ENCODE measurements at places on chromosomes 12 and 14. TPM values are rescaled to one million over a fixed set of nuclear protein-coding genes. Genes with fewer than 3 reads are reported as not detected.
A peak's percentile ranks its signal among the peaks of the same experiment; 100 is the strongest.

DNA sequence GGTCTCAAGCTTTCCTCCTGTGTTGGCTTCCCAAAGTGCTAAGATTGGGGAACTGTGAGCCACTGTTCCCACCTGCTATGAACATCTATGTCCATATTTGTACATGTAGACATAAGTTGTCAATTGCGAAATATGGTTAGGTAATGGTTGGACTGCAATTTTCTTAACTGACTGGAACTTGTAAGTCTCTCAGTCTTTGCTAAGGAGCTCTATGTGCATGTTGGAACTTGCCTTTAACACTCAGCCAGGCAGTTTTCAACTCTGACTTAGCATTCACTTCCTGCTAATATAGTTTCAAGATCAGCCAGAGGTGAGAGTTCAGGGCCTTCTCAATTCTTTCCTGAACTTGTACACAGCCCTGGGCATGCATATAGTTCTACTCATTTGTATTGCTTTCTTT lies 44.5 kb upstream of the EEA1 start:
- DNase-seq, result no peak

DNA sequence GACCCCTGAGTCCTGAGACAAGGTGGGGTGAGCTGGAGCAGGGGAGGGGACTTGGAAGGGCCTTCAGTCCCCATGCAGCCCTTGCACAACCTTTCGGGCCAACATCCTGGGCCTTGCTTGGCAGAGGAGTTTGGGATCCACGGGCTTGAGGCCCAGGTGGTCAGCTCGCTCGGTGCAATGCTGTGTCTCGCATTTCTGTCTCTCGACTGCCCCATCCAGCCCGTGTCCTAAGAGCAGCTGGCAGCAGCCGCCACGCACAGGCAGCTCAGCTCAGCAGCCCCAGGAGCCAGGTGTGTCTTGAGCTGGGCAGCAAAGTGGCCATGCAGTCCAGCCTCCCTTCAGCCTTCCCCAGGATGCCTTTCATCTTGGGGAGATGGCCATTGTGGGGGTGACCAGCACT lies 10.8 kb downstream of the PACS2 start:
- DNase-seq, result no peak

DNA sequence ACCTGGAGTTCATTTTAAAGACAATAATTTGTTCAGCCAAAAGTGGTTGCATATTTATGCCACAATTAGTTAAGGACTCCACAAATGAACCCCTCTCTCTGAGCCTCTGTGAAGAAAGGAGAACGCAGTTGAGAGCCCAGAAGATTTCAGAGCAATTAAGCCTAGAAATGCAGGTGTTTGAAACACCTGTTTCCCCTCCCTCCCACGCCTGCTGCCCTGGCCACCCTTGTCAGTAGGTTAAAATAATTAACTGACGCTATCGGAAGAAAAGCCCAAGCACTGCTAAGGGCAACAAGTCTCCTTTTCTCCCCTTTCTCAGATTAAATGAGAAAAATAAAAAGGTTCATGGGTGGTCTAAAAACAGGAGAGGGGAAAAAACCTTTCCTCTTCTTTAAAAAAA lies 99.2 kb downstream of the PPM1A start:
- no peak for DNase-seq

DNA sequence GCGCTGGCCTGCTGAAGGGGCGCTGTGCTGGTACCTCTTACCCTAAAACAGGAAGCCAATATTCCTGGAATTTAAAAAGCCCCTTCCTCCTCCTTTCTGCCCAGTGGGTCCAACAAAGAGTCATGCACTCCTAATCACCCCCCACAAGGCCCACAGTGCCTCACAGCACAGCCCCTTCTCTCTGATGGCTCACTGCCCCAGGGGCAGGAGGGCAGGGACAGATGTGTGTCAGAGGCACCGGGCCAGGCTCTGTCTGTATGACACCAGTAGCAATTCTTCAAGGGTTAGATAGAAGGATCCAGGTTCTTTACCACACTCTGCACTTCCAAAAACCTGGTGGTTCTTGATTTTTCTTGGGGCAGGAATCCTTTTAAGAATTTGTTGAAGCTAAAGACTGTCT lies 8.9 kb downstream of the MYH6 start:
- DNase-seq, result no peak

- no peak for DNase-seq
Observed at GRCh38 chr14:58749066-58749669, 111.4 kb downstream of the DACT1 start.

DNA sequence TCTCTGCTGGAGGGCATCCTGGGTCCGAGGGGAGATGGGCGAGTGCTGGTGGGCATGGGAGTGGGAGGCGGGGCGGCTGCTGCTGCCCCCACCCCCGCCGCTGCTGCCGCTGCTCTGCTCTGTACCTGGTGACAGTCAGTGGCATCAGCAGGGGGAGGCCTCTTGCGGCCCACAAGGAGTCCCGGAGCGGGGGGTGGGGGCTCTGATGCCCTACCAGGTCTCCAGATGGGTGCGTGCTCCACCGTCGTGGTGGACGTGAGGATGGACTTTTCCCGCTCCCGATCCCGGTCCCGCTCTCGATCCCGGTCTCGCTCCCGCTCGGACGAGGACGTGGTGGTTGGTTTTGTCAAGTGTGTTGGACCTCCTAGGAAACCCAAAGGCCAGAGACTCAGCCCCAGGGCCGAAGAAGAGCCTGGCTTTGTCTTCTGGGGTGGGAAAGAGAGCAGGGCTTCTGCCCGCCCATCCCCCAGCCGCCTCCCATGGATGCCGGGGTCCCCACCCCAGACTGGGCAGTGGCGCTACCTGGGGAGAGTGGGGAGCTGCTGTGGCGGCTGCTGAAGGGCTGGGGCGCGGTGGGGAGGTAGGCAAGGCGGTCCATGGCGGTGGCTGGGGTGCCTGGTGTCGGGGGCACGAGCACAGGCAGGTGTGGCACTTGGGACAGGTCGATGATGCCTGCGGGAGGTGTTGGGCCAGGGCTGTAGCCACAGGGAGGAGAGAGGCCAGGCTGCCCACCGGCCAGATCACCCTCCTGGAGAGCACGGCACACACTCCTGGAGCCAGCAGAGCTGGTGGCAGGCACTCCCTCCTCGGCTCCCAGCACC lies 45.4 kb downstream of the RFLNA start:
- no peak for DNase-seq

DNA sequence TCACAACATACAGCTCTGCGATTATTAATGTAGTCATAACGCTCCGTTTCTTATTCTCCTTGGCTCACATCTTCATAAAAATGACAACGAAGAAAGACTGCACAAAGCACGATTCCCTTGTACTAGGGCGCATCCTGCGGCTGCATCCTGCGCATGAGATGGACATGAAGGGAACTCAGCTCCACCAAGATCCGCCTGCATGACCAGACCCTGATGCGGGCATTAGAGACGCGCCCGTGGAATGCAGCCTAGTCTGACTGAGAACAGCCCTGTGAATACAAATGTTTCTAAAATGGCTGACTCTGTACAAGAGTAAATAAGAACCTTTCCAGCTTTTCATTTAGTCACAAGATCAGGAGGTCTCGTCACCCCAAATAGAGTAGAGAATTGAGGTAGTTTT lies 422.2 kb downstream of the NOVA1 start:
- DNase-seq, result no peak

DNA sequence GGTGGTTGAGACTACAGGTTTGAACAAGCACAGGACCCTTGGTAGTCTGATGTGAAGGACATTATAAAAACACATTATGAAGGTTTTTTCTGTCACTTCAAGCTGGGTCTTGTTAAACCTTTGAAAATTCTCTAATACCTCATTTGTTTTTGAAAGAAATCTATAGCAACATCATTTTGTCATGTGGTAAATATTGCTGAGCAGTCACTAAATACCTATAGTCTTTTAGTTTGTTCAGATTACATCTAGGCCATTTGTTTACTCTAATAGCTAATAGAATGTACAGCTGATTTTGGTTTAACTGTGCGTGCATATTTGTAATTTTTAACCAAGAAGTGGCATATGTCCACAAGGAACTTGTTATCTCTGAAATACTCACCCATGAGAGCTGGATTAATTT lies 2.9 kb downstream of the PPM1A start:
- DNase-seq, result no peak

- no peak for DNase-seq
Observed at GRCh38 chr12:64090047-64090446, 132.0 kb downstream of the KICS2 start.

DNA sequence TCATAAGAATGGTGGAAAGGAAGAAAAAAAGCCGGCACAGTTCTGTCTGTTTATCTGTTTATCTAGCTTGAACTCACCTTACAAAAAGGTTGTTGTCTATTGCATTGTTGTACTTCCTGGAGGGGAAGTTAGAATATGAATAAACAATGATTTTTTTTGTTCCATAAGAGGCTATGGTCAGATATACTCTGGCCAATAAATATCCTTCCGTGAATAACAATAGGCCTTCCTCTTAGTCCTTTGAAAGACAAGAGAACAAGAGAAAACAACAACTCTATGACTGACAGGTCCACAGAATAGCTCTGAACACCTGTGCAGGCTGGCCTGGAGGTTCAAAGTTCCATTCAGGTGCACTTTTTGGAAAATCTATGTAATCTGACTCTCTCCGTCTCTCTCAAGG lies 192.8 kb upstream of the KRR1 start:
- no peak for DNase-seq

GRCh38 chr12:124428136-124428791 lies 133.4 kb downstream of the RFLNA start:
- peak; percentile 93 for DNase-seq

GRCh38 chr12:65951697-65952096 lies 127.4 kb downstream of the HMGA2 start:
- no peak for DNase-seq

GRCh38 chr14:105944632-105945610 lies 418.5 kb downstream of the TMEM121 start:
- peak; percentile 65 for DNase-seq

DNA sequence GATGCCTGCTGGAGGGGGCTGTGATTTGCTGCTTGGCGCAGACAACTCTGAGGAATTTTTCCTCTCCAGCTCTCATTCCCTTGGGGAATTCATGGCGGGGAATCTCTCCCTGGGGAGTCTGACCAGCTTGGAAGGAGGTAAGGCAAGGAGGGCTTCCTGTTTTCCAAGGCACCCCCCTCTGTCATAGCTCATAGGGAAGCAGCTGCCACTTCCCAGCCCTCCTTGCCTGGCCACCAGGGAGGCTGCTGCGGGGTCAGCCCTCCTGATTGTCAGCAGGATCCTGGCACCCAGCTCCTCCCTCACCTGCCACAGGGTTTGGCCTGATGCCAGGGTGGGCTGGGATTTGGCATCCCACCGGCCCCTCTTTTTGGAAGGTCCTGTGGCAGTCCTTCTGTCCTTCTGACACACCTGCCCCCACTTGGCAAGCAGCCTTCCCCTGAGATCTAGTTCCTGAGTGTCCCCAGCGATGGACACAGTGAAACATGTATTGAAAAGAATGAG lies 74.9 kb downstream of the TSPAN9 start:
- DNase-seq, result no peak

DNA sequence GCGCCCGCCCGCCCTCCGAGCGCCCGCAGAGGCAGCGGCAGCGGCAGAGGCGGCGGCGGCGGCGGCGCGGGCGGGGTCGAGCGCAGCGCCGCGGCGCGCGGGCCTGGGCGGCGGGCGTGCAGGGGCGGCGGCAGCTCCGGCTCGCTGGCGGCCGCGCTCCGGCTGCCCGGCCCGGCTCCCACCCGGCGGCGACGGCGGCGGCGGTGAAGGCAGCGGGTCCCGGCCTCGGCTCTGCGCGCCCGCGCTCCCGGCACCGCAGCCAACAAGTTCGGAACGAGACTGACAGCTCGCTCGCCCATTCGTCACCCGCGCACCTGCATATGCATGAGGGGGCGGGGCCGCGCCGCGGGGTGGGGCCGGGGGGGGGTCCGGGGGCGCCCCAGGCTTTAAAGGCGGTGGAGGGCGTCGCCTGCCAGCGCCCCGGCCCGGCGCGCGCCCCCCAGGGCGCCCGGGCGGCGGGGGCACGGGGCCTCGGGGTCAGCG lies at the start of gene JAG2:
Gene JAG2 (minus strand): TSS at position 281 of the 483 bp plus-strand sequence. CDS start 356 bp downstream, outside the sequence.
- DNase-seq, result no peak

GRCh38 chr14:68295316-68295816 lies 475.8 kb downstream of the RAD51B start:
- DNase-seq, result no peak

DNA sequence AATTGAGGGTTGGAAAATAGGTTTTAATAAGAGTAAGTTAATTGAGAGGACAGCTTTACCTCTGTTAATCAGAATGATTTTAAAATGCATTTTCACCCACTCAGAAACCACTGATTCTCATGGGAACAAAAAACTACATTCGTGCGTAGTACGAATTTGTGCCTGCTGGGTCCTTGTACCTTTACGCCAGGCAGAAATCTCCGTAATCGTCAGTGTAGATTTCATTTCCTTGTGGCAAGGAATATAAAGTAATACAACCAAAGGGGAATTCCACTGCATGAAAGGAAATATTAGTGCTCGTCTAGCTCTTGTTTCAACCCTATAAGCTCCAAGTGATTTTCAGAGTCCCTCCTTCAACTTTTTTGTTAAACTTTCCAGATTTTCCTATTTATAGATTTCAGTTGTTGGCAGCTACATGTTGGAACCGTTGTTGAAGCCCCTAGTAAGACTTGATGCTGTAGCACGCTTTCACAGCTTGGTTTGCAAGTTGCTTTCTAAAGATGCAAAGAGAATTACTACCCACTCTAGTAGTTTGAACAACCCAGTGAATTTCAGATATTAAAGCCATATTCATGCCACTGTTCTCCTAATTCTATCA lies 90.6 kb downstream of the ETV6 start:
- no peak for DNase-seq

GRCh38 chr12:76881142-76881541 lies 2.3 kb upstream of the CSRP2 start:
- DNase-seq, result no peak

DNA sequence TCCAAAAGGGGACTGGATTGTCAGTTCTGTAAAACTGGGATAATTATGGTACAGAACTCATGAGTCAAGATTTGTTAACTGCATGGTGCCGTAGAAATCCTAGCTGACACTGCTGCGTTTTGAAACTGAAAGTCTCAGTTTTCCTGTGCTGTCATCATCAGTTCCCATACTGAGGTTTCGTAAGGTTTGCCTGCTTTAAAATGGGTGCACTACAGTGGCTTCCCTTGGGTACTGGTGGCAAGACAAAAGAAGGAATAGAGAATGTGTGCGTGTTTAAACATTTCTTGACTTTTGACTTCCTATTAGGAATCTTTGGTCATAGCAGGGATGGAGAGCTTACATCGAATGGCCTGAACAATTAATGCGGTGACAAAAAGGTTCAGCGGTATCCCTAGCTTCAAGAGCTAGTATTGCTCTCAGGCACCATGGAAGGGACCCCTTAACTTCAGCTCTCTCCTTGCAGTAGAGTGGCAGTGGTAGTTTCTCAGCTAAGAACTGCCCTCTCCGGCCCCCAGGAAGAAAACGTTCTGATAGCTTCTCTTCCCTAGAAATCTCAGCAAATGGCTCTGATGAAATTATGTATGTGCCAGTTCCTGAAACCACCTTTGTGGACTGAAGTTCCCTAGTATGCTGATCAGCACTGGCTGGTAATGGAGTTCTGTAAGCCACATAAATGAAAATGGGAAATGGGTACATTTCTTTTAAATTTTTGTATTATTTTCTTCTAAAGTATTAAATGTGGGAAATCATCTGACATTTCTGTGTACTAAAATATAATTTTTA lies 28.9 kb downstream of the ANO6 start:
- DNase-seq, result no peak

- DNase-seq, result no peak
Observed at GRCh38 chr12:90064852-90065801, 356.5 kb upstream of the ATP2B1 start.

- DNase-seq, result no peak
Observed at GRCh38 chr14:23725528-23725927, 89.4 kb downstream of the DHRS2 start.

Gene GXYLT1
- 0.92 TPM for polyA plus RNA-seq

Gene CS
- 139 TPM for polyA plus RNA-seq

Gene NGB
- polyA plus RNA-seq, result 1.9 TPM

Gene GPD1
- 3.6 TPM for polyA plus RNA-seq

Gene NCAPD2
- polyA plus RNA-seq, result 13.6 TPM

Gene RNFT2
- polyA plus RNA-seq, result 0.46 TPM

Gene CMAS
- polyA plus RNA-seq, result 153 TPM

Gene SERPINA10
- not detected for polyA plus RNA-seq

Measured in sigmoid colon (tissue), 7 donors.